ENCODE measurements at places on chromosomes 1 and 21.

GRCh38 chr1:233518344-233518743 lies 95.6 kb upstream of the KCNK1 start:
- no peak for DNase-seq

GRCh38 chr1:223010582-223011504 lies 132.2 kb downstream of the TLR5 start:
- no peak for DNase-seq

DNA sequence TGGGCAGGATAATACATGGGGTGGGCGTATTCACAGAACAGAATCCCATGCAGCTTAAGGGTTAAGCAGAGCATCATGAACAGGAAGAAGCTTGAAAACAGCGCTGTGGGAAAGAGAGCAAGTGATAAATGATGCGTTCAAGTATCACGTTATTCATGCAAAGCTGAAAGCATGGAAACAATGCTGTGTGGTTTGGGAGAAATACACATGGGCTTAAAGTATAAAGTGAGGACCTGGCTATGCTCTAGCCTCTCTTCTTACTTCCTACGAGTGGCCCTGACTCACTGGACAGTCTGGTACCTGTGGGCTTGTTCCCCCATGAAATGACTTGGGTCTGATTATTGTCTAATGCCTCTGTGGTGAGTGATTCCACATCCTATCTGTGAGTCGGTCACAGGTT lies 25.7 kb downstream of the TMPRSS2 start:
- no peak for DNase-seq

GRCh38 chr1:232780354-232780753 lies 24.9 kb upstream of the MAP10 start:
- DNase-seq = no peak

GRCh38 chr1:38932571-38932970 lies 9.1 kb downstream of the RHBDL2 start:
- no peak for DNase-seq

DNA sequence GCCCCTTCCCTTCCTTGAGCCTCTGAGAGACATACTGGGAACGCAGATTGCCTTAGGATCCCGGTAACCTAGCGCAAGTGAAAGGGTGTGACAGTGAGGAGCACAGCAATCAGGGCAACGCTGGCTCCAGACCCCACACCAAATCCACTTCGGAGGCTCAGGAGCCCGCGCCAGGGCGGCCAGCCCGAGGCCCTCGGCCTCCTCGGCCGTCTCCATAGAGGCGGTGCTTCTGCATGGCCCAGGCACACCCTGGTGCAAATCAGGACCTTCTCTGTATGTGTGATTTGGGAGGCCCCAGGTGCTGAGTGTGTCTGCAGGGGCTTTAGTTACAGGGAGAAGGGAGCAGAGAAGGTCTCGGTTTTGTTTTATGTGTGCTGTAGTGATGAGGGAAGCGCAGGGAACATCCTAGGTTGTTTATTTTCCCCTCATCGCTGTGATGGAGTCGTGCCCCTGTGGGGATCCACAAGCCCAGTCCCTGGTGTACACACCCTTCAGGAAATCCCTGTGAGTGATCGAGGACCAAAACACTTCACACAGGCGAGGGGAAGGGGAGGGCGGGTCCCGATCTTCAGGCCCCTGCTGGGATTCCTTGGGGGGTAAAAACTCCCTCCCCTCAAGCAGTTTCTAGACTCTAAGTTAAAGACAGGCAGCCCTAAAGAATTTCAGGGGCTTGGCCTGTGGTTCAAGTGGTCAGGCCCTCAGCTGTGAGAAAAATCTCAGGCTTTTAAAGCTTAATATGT lies 9.4 kb downstream of the KIAA1614 start:
- no peak for DNase-seq
